Stimulated activated CD8-positive, alpha-beta memory T cell treated with anti-CD3 and anti-CD28 coated beads, Interleukin-2, amount 100 ng/mL, for 1 hour (primary cell): ENCODE measurements at places on chromosomes 12 and 14.

DNA sequence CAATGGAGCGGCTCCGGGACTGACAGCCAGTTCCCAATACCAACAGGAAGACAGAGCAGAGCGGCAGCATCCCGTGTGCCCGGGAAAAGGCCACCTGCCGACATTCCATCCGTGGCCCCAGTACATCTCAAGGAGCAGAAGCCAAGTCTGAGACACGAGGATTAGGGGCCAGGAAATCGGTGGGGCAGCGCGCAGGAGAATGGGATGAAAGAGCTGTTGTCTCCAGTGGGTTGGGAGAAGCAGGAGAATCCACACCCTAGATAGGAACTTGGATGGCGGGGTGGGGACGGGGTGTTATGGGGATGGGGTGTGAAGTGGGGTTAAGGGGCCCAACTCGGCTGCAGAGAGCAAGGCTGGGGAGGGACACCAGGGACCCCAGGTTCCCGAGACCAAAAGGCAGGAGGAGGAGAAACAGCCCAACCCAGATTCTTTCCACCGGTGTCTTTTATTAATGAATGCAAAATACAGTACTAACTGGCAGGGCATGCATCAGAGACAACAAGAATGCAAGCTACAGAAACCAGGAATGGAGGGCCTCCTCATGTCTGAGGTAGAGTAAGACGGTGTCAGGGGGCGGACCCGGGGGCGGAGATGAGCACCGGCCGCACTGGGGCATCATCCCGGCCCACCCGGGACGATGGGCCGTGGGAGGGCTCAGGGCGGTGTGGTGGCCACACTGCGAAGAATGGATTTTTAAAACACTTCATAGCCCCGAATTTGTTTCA is 50.3 kb downstream of the BEGAIN start:
- no peak for DNase-seq

GRCh38 chr14:89466484-89466883 is 49.5 kb upstream of the FOXN3 start:
- peak; percentile 45 for DNase-seq

DNA sequence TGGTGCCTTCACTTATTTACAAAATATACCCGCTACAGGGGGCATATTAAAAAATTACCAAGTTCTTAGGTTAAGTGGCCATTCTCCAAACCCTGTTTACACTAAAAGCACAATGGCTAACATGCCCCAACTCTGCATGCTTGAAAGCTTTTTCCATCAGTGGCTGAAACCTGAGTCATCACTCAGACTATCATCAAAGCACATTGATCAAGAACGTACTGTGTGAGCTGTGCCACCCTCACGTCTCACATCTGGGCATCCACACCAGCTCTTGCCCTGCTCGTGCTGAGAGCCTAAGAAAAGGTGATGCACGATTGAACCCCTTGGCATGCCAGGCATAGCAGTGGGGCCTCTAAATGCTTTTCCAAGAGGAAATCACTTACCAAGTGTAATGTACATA is 13.2 kb downstream of the AQP6 start:
- DNase-seq, result no peak

DNA sequence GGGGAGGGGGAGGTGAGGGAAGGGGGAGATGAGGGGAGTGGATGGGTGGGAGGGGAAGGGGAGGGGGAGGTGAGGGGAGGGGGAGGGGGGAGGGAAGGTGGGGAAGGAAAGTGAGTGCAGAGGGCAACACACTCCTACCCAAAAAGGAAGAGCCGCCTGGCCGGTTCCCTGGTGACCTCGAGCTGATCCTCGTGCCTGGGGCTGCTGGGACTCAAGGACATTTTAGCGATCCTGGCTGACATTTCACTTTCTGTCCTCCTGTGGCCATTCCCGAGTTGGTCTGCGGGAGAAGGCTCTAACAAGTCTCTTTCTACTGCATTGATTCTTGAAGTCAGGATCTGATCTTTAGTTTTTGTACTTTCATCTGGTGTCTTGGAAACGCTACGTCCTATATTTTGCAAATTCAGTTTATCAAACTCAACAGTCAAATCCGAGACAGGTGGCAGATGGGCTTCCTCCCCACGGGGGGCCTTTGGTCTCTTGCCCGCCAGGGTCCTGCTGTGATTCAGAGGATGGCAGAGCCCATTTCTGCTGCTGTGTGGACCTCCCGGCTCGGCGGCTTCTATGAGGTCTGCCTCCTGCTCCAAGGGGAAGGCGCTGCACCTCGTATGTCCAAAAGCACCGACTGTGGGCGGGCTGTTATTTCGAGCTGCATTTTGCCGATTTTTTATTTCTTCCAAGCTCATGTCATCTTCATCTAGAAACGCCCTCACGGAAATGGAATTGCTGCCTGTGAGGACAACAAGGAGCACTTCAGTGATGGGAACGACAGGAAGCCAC is 19.1 kb downstream of the PGAM5 start:
- no peak for DNase-seq

DNA sequence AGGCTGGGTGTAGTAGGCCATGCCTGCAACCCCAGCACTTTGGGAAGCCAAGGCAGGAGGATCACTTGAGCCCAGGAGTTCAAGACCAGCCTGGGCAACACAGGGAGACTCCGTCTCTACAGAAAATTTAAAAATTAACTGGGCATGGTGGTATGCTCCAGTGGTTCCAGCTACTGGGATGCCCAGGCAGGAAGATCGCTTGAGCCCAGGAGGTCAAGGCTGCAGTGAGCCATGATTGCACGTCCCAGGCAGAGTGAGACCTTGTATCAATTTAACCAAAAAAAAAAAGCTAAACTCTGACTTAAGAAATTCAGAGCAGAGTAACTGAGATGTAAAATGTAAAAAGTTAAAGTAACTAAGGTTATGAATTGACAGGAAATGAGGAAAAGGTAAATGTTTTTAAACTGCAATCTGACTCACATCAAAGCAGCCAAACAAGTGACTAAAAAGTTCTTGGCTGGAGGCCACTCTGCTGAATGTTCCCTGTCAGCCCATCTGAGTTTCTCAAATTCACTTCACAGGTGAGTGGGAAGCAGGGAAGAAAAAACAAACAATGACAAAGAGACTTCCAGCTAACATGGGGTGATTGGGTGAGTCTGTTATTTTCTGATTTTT is 21.3 kb downstream of the PRKD1 start:
- DNase-seq, result no peak

- DNase-seq, result no peak
These were observed 414.4 kb downstream of the DAD1 start for GRCh38 chr14:22174412-22175277.

DNA sequence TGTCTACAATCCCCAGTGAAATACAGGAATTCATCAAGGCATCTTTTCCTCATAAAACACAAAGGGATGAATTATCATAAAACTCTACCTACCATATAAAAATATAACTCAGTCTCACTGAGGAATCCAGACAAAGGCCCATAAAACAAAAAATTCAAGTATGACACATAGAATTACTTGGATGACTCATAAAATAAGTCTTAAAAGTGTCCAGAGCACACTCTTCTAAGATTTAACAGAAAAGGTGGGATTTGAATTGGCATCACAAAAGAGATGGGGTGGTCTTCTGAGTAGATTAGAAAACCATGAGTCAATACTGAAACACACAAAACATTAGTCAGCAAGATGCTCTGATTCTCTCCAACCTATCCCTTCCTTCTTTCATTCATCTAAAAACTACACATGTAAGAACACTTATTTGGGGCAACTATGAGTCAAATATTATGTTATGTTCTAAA is 202.7 kb upstream of the GARIN6 start:
- no peak for DNase-seq
